Psoas muscle (tissue), 8 donors: ENCODE measurements at places on chromosomes 6 and 20. TPM values are rescaled to one million over a fixed set of nuclear protein-coding genes. Genes with fewer than 3 reads are reported as not detected.
A peak's percentile ranks its signal among the peaks of the same experiment; 100 is the strongest.

Gene PRL
- not detected for total RNA-seq

Gene CPNE5
- 1.1 TPM for total RNA-seq

Gene PTK6
- total RNA-seq = not detected

Gene HMGA1
- 134 TPM for total RNA-seq

Gene MAS1
- not detected for total RNA-seq

Gene CCM2L
- 3.3 TPM for total RNA-seq

Gene E2F1
- 0.73 TPM for total RNA-seq

Gene NHLRC1
- 3.0 TPM for total RNA-seq

Gene SLC22A16
- not detected for total RNA-seq

Gene METTL24
- not detected for total RNA-seq

Gene GNL1
- 20.1 TPM for total RNA-seq

Gene SEMG1
- total RNA-seq = not detected

Gene ANKEF1
- 1.4 TPM for total RNA-seq

Gene SALL4
- not detected for total RNA-seq

Gene CCN6
- not detected for total RNA-seq

Gene PGBD1
- 1.2 TPM for total RNA-seq

GRCh38 chr6:73901986-73902385 lies 206.0 kb downstream of the CD109 start:
- no peak overlapping the region for H3K4me3 ChIP-seq
- H3K36me3 ChIP-seq = no peaks in the 10 kb centered on the region
- H3K27me3 ChIP-seq = no peaks in the 10 kb centered on the region
- DNase-seq = no peak
- H3K27ac ChIP-seq = no peak overlapping the region

- H3K4me3 ChIP-seq = no peak overlapping the region
- no peak overlapping the region for H3K27ac ChIP-seq
- H3K27me3 ChIP-seq = no peaks in the 10 kb centered on the region
- no peaks in the 10 kb centered on the region for H3K36me3 ChIP-seq
- DNase-seq = no peak
- H3K4me1 ChIP-seq = no peaks in the 10 kb centered on the region
These were observed 28.6 kb upstream of the MOCS1 start for GRCh38 chr6:39962831-39963230.

GRCh38 chr6:16434885-16435284 lies 196.5 kb downstream of the GMPR start:
- peaks cover 25% of the 10 kb centered on the region for H3K4me1 ChIP-seq
- no peak overlapping the region for H3K27ac ChIP-seq
- DNase-seq = no peak
- H3K27me3 ChIP-seq = no peaks in the 10 kb centered on the region

- peak overlapping the region; percentile 95 for H3K27ac ChIP-seq
- no peaks in the 10 kb centered on the region for H3K27me3 ChIP-seq
- peaks cover 29% of the 10 kb centered on the region for H3K4me1 ChIP-seq
- no peaks in the 10 kb centered on the region for H3K36me3 ChIP-seq
- DNase-seq = peak; percentile 64
- H3K4me3 ChIP-seq = peak overlapping the region; percentile 55
These were observed 115.2 kb downstream of the PSMB1 start for GRCh38 chr6:170437719-170438401.

GRCh38 chr6:78580923-78581322 lies 286.4 kb upstream of the IRAK1BP1 start:
- no peak overlapping the region for H3K27ac ChIP-seq
- H3K4me3 ChIP-seq = no peak overlapping the region
- no peaks in the 10 kb centered on the region for H3K27me3 ChIP-seq
- no peaks in the 10 kb centered on the region for H3K4me1 ChIP-seq

- H3K36me3 ChIP-seq = no peaks in the 10 kb centered on the region
- no peak overlapping the region for H3K27ac ChIP-seq
- no peaks in the 10 kb centered on the region for H3K4me1 ChIP-seq
- DNase-seq = no peak
These were observed 170.9 kb upstream of the STXBP5 start for GRCh38 chr6:147033267-147033666.

GRCh38 chr20:22719167-22719591 lies 134.8 kb upstream of the FOXA2 start:
- no peaks in the 10 kb centered on the region for H3K27me3 ChIP-seq
- H3K36me3 ChIP-seq = no peaks in the 10 kb centered on the region
- H3K27ac ChIP-seq = no peak overlapping the region
- no peak for DNase-seq
- H3K4me3 ChIP-seq = no peak overlapping the region
- no peaks in the 10 kb centered on the region for H3K4me1 ChIP-seq

- H3K4me1 ChIP-seq = peaks cover 29% of the 10 kb centered on the region
- peak overlapping the region; percentile 99 for H3K27ac ChIP-seq
- no peaks in the 10 kb centered on the region for H3K27me3 ChIP-seq
- no peaks in the 10 kb centered on the region for H3K36me3 ChIP-seq
These were observed 374 bp upstream of the SERINC1 start for GRCh38 chr6:122472022-122472340.

DNA sequence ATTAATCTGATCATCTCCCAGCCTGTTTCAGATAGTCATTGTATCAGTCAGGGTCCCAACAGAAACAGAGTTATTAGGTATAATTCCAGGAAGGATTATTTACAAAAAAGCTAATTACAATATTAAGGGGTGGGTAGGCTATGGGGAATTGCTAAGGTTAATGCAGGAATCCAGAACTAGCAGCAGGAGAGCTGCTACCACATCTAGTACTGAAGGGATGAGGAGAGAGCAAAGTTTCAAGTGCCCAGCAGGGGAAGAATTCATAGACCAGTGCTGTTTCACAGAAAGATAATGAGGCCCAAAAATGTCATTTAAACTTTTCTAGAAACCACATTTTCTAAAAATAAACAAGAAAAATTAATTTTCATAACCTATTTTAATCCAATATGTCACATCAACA lies 284.2 kb downstream of the HACE1 start:
- no peak overlapping the region for H3K27ac ChIP-seq
- H3K4me3 ChIP-seq = no peak overlapping the region
- H3K36me3 ChIP-seq = no peaks in the 10 kb centered on the region
- H3K4me1 ChIP-seq = no peaks in the 10 kb centered on the region
- H3K27me3 ChIP-seq = no peaks in the 10 kb centered on the region

DNA sequence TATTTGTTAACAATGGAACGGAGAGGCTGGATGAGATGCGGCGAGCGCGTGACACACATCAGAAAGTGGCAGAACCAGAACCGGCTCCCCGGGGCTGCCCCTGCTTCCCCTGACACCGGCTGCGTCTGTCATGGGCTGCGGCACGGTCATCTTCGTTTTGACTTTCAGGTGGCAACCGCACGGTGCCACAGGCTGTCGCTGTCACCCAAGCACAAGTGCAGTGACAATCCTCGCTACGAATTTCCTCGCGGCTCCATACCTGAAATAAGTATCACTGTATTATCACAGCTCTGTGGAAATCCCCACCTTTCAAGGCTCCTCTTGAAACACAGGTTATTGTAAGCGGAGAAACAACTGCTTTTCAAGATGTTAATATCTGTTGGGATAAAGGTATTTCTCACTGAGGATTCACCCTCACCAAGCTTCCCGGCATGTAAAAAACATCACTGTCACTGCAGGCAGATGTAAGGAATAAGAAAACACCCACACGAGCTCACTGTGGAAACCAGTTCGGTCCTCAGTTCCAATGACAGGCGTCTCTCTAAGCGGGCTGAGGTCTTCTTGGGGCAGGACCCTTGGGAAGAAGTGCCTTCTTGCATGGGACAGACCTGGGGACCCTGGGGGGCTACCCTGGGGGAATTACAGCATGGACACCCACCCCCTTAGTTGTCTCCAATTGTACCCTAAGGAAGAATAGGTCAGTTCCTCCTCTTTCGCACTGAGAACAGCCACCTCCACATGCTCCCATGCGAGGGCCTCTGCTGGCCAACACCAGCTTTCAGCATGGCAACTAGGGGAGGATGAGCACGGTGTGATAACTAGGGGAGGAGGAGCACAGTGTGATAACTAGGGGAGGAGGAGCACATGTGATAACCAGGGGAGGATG lies 86.3 kb downstream of the DACT2 start:
- H3K4me3 ChIP-seq = no peak overlapping the region
- no peak overlapping the region for H3K27ac ChIP-seq
- no peaks in the 10 kb centered on the region for H3K36me3 ChIP-seq
- H3K27me3 ChIP-seq = peaks cover 33% of the 10 kb centered on the region

- H3K27me3 ChIP-seq = peaks cover 8% of the 10 kb centered on the region
- no peaks in the 10 kb centered on the region for H3K36me3 ChIP-seq
- no peaks in the 10 kb centered on the region for H3K4me1 ChIP-seq
- no peak overlapping the region for H3K4me3 ChIP-seq
- no peak overlapping the region for H3K27ac ChIP-seq
These were observed 119.3 kb downstream of the BMP7 start for GRCh38 chr20:57147185-57147584.

GRCh38 chr20:48006036-48006833 lies 221.0 kb upstream of the SULF2 start:
- no peak overlapping the region for H3K4me3 ChIP-seq
- no peak for DNase-seq
- H3K27ac ChIP-seq = no peak overlapping the region
- H3K4me1 ChIP-seq = no peaks in the 10 kb centered on the region
- H3K36me3 ChIP-seq = no peaks in the 10 kb centered on the region

GRCh38 chr6:134506162-134506561 lies 188.2 kb upstream of the SGK1 start:
- no peak for DNase-seq
- H3K27me3 ChIP-seq = peaks cover 2% of the 10 kb centered on the region
- H3K36me3 ChIP-seq = no peaks in the 10 kb centered on the region
- peaks cover 4% of the 10 kb centered on the region for H3K4me1 ChIP-seq
- no peak overlapping the region for H3K4me3 ChIP-seq

DNA sequence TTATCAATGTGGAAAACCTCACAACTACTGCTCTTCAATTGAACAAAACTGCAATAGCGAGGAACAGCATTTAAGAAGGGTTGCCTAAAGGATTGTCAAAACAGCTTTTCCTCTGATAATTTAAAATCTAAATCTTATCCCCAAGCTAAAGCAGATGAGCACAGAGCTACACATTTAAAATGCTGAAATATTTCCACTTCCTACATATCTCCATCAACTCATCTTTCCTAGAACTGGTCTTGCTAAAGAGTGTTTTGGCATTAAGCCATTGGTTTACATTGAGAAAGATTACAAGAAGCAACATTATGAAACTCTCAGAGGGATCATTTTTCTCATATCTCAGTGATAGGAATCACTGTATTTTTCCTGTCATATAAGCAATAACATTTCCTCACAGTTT lies 3.6 kb downstream of the OR10C1 start:
- H3K27me3 ChIP-seq = peaks cover 5% of the 10 kb centered on the region
- no peaks in the 10 kb centered on the region for H3K36me3 ChIP-seq
- H3K27ac ChIP-seq = no peak overlapping the region
- no peak overlapping the region for H3K4me3 ChIP-seq

DNA sequence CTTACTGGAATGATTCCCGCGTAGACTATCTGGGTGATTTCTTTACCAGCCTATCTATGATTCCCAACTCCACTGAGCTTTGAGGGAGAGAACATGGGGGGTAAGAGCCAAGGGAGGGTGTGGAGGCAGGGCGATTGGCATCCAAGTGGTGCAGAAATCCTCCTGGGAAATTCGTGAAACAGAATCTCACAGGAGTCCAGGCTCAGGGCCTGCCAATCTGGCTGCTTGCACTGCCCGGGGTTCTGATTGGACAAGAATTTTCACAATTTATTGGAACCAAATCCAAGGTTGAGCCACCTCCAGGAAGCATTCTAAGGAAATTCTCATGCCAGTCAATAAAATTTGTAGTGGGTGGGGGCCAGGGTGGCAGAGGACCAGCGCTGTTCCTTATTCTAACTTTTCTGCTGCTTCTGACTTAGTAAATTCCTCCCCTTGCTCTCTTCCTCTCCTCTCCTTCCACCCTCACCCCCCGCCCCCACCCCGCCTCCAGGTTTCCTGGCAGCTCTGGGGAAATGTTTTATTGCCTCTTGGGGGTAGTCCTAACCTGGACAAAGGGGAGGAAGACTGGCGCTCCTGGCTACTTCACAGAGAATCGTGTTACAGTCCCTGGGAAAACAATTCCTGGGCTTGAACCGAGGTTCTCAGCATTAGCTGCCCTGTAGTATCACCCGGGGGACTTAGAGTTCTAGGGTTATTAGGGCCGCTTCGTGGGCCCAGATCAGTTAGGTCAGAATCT lies 3.1 kb downstream of the BMP6 start:
- H3K27me3 ChIP-seq = no peaks in the 10 kb centered on the region
- H3K36me3 ChIP-seq = no peaks in the 10 kb centered on the region
- no peak overlapping the region for H3K27ac ChIP-seq

DNA sequence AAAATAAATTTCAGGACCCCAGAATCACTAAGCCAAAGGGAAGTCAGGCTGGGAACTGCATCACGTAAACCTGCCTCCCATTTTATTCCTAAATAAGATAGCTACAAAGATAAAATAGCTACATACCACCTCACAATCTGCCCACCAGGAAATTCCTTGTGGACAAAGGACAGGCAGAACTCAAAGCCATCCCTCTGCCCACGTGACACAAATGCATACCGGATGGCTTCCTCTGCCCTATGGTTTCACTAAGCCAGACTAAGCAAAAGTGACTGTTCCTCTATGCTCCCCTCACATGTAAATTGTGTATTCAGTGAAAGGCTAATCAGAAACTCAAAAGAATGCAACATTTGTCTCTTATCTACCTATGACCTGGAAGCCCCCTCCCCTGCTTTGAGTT lies 15.0 kb downstream of the MBOAT1 start:
- no peaks in the 10 kb centered on the region for H3K36me3 ChIP-seq
- H3K27ac ChIP-seq = no peak overlapping the region
- no peak overlapping the region for H3K4me3 ChIP-seq
- no peaks in the 10 kb centered on the region for H3K27me3 ChIP-seq
- no peak for DNase-seq
- H3K4me1 ChIP-seq = no peaks in the 10 kb centered on the region

GRCh38 chr20:58693226-58694006 lies 816 bp downstream of the NPEPL1 start:
- no peak for DNase-seq
- H3K4me3 ChIP-seq = peak overlapping the region; percentile 72
- H3K4me1 ChIP-seq = peaks cover 32% of the 10 kb centered on the region
- H3K36me3 ChIP-seq = peaks cover 33% of the 10 kb centered on the region
- H3K27ac ChIP-seq = peak overlapping the region; percentile 79
- no peaks in the 10 kb centered on the region for H3K27me3 ChIP-seq

- H3K27ac ChIP-seq = no peak overlapping the region
- no peak for DNase-seq
- no peaks in the 10 kb centered on the region for H3K27me3 ChIP-seq
- H3K4me3 ChIP-seq = no peak overlapping the region
These were observed 20.4 kb downstream of the FGD2 start for GRCh38 chr6:37025621-37026466.

GRCh38 chr20:38893565-38894090 lies 32.6 kb upstream of the FAM83D start:
- no peaks in the 10 kb centered on the region for H3K36me3 ChIP-seq
- H3K4me1 ChIP-seq = no peaks in the 10 kb centered on the region
- peak; percentile 76 for DNase-seq
- H3K27me3 ChIP-seq = peaks cover 20% of the 10 kb centered on the region
- H3K27ac ChIP-seq = no peak overlapping the region

DNA sequence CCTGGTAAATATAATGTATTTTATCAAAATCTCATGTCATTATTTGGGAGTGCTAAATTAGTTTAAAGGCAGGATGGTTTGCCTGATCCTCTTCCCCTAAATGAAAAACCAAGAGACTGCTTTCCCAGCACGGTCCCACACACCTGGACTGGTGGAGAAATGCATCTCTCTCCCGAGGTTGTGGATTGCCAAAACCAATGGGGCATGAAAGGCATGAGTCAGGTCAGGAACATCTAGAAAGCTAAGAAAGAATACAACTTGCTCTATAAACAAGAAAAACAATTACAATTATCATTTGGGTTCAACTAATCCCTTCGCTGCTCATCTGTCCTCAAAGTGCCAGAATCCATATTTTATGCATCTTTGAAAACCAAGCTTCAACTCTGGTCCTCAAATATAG lies 308.3 kb upstream of the IRAK1BP1 start:
- no peaks in the 10 kb centered on the region for H3K4me1 ChIP-seq
- H3K27me3 ChIP-seq = no peaks in the 10 kb centered on the region
- no peak overlapping the region for H3K4me3 ChIP-seq
- H3K27ac ChIP-seq = no peak overlapping the region
- no peak for DNase-seq
